ENCODE measurements at places on chromosomes 5 and 9.
A peak's percentile ranks its signal among the peaks of the same experiment; 100 is the strongest.

DNA sequence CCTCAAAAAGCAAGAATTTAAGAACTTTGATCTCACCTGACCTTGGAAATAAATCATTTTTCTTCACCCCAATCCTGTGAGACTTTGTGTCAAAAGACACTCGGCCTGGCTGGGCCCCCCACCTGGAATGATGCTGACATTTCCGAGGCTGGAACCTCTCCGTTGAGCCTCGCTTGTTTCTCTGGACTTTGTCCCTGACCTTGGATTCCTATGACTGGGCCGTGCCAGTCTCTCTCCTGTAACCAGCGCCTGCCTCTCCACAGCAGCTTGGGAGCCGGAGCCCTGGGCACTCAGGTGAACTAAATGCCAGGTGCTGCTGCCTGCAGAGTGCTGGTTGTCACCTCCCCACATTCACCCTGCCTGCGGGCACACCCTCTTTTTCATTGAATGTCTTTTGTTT is 62.7 kb downstream of the RETREG1 start:
- no peak for DNase-seq

- DNase-seq: no peak
These were observed 26.0 kb downstream of the ZCCHC7 start for GRCh38 chr9:37146410-37146809.

- DNase-seq: peak; percentile 13
These were observed 118.8 kb downstream of the WNK2 start for GRCh38 chr9:93302586-93303257.

GRCh38 chr5:1184163-1184470 is 17.3 kb upstream of the SLC6A19 start:
- no peak for DNase-seq

DNA sequence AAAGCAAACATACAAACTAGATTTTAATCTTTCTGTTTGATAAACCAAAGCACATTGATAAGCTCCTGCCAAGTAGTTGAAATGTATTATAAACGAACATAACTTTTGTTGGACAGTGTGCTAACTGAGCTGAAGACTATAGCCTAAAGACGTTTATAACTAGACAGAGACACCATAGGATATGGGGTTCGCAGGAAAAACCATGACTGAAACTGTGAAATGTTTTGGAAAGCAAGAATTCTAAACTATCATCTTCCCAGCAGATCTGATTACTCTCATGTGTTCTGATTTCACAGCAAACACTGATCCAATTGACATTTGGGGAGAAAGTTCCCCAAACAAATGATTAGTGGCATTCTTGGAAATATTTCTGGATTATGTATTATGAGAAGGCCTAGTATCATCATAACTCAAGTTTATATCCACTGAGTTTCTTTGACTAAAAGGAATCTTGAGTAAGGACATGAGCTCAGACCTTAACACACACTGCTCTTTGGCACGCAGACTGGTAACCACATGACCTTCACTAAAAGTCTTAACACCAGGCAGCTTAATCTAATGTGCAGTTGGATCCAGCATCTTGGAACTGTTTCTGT is 375.2 kb downstream of the ZNF608 start:
- no peak for DNase-seq

DNA sequence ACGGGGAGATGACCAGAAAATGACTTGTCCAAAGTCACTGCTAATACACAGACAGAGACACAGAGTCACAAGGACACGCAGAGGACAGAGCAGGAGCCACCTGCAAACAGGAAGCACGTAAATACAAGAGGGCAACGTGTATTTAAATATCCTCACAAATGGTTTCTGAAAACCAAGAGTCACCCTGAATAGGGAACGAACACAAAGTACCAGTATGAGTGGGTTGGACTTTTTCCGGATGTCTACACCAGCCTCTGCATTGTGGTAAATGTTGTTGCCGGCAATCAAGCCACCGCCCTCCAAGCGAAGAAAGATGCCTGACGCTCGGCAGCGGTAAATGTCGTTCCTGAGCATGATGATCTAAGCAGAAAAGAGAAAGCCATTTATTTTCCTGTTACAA is 44.5 kb downstream of the FBXO10 start:
- DNase-seq: no peak

GRCh38 chr9:105694848-105695581 is 674 bp downstream of the TMEM38B start:
- DNase-seq: peak; percentile 43

GRCh38 chr5:111345731-111346130 is 121.5 kb downstream of the CAMK4 start:
- DNase-seq: no peak
